ENCODE measurements at places on chromosomes 6 and 20. TPM values are rescaled to one million over a fixed set of nuclear protein-coding genes. Genes with fewer than 3 reads are reported as not detected.

- no peak for DNase-seq
These were observed 113.2 kb downstream of the EDN1 start for GRCh38 chr6:12403201-12403826.

DNA sequence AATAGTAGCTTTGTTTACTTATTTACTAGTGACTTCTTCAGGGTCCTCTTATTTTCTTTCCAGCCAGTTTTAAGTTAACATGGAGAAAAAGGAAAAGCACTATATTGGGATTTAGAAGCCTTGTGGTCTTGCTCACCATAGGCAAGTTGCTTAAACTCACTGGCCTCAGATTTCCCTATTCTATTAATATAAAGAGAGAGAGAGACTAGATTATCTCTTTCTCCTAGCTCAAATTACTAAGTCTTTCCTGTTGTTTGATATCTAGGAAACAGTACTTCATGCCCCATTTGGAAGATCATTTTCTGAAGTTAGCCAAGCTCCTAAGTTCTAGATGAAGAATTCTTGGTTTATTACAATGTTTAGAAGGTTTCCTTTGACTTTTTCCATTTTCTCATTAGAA lies 32.5 kb downstream of the CTNNBL1 start:
- no peak for DNase-seq

DNA sequence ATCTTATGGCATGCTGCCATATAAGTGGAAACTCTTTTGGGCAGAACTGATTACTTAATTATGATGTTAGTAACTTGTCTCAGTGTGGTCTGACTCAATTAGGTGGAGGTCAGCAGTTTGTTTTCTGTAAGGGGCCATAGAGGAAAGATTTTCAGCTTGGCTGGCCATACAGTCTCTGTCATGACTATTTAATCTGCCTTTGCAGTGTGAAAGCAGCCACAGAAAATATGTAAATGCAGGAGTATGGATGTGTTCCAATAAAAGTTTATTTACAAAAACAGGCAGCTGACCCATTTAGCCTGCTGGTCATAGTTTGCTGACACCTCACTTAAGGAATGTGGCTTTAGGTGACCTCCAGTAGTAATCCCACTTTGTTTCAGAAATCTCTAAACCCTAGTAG lies 700.7 kb downstream of the EPM2A start:
- DNase-seq = no peak

BFSP1 gene
- 2.3 TPM for polyA plus RNA-seq

GRCh38 chr6:160036790-160037206 lies 67.9 kb downstream of the IGF2R start:
- DNase-seq = peak; percentile 34

DNA sequence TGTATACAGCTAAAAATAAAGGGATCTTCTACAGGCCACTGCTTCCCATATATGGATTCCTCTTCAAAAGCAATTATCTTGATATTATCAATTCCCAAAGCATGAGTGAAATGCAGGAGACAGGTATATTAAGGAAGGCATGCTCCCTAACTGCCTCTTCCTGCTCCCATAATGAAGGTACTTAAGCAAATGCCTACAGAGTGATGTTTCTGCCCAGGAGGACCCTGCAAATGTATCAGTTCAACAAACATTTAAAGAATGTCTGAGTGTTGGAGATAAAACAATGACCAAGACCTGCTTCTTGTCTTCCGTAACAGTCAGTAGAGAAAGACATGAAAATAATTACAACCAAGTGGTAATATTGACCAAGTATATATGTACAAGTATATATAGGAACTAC lies 4.2 kb downstream of the UBE2J1 start:
- no peak for DNase-seq

- no peak for DNase-seq
These were observed 21.3 kb downstream of the PDE10A start for GRCh38 chr6:165641672-165642156.

TRIM10 gene
- not detected for polyA plus RNA-seq

DNA sequence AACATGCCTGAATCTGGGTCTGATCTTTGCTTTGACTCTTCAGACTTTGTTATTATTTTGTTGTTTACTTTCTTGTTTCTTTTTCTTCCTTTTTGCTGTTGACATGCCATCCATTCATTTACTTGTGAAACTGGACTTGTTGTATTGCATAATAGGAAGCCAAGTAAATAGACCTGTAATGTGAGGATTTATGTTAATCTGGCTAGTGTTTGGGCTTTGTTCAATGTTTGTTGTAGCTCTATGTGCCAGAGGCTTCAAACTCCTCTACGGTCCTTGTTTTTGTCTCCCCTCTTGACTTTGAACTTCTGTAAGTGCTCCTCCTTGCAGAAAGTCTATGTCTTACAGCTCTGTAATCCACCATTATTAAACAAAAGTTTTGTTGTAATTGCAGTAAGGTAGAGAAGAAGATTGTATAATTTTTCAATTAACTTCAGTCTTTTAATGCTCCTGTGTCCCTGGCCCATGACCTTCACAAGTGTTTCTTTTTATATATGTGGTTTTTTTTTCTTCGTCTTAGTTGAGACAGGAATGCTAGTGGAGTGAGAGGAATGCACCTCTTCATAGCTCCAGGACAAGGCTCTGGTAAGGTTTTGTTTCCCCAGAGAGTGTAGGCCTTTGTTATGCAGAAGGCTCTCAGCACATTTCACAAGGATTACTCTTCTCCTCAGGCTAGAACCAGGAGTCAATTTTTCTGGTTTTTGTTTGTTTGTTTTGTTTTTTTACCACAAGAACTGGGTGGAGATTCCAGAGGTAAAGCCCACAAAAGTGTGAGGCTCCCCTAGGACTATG lies 1061.8 kb upstream of the CITED2 start:
- peak; percentile 32 for DNase-seq

- no peak for DNase-seq
These were observed 10.5 kb upstream of the C20orf144 start for GRCh38 chr20:33651562-33652048.

All from AG04450 (cell line).